ENCODE measurements at places on chromosomes 7 and 10. TPM values are rescaled to one million over a fixed set of nuclear protein-coding genes. Genes with fewer than 3 reads are reported as not detected.

LIPM gene
- total RNA-seq, result not detected

GRCh38 chr7:103574576-103574975, 128.6 kb upstream of the SLC26A5 start:
- no peaks in the 10 kb centered on the region for H3K4me1 ChIP-seq
- no peaks in the 10 kb centered on the region for H3K36me3 ChIP-seq

- no peaks in the 10 kb centered on the region for H3K27me3 ChIP-seq
- no peak overlapping the region for H3K27ac ChIP-seq
Measured at GRCh38 chr7:25669281-25669781, 441.0 kb upstream of the NPVF start.

C10orf53 gene
- not detected for total RNA-seq

VIPR2 gene
- not detected for total RNA-seq

MYL7 gene
- not detected for total RNA-seq

- H3K27ac ChIP-seq, result no peak overlapping the region
- no peaks in the 10 kb centered on the region for H3K36me3 ChIP-seq
- no peaks in the 10 kb centered on the region for H3K4me1 ChIP-seq
- H3K27me3 ChIP-seq, result no peaks in the 10 kb centered on the region
- no peak for DNase-seq
Measured at GRCh38 chr7:112529521-112529920, 48.7 kb downstream of the LSMEM1 start.

GRCh38 chr10:2208106-2208505, 470.8 kb upstream of the ADARB2 start:
- no peaks in the 10 kb centered on the region for H3K36me3 ChIP-seq
- no peak overlapping the region for H3K4me3 ChIP-seq
- H3K4me1 ChIP-seq, result no peaks in the 10 kb centered on the region
- no peak overlapping the region for H3K27ac ChIP-seq

DNA sequence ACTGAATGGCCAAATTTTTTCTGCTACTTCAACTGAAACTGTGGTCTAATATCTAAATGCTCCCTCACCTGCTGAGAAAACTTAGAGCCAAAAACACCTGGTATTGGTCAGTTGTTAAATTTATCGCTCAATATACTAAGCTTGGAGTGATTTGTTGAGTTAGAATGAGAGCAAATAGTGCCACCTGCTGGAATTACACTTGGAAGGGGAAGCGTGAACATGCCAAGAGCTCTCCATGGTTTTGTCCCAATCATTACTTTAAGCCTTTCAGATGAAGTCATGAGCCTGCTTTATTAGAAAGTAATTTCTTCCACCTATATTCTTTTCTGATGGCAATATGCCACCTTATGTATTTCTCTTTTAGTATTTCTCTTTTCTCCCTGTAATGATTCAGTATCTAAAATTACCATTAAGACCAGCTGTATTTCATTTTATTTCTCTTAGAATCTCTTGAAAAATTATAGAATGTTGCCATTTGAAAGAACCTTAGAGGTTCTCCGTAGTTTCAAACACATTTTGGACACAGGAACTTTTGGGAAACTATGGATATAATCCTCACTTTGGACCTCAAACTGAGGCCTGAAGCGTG, 447.8 kb upstream of the C7orf33 start:
- H3K27ac ChIP-seq, result no peak overlapping the region
- H3K4me1 ChIP-seq, result no peaks in the 10 kb centered on the region
- DNase-seq, result no peak
- H3K4me3 ChIP-seq, result no peak overlapping the region
- H3K27me3 ChIP-seq, result no peaks in the 10 kb centered on the region

CNPY1 gene
- total RNA-seq, result not detected

PHKG1 gene
- total RNA-seq, result 4.0 TPM

- DNase-seq, result no peak
- no peaks in the 10 kb centered on the region for H3K36me3 ChIP-seq
- H3K4me1 ChIP-seq, result no peaks in the 10 kb centered on the region
- no peak overlapping the region for H3K4me3 ChIP-seq
- no peak overlapping the region for H3K27ac ChIP-seq
Measured at GRCh38 chr10:63094405-63094804, 38.7 kb upstream of the NRBF2 start.

FEZF1 gene
- total RNA-seq, result not detected

GRCh38 chr7:145474009-145474686, 638.3 kb upstream of the TPK1 start:
- DNase-seq, result no peak
- no peak overlapping the region for H3K27ac ChIP-seq
- no peak overlapping the region for H3K4me3 ChIP-seq

CPA4 gene
- not detected for total RNA-seq

DNA sequence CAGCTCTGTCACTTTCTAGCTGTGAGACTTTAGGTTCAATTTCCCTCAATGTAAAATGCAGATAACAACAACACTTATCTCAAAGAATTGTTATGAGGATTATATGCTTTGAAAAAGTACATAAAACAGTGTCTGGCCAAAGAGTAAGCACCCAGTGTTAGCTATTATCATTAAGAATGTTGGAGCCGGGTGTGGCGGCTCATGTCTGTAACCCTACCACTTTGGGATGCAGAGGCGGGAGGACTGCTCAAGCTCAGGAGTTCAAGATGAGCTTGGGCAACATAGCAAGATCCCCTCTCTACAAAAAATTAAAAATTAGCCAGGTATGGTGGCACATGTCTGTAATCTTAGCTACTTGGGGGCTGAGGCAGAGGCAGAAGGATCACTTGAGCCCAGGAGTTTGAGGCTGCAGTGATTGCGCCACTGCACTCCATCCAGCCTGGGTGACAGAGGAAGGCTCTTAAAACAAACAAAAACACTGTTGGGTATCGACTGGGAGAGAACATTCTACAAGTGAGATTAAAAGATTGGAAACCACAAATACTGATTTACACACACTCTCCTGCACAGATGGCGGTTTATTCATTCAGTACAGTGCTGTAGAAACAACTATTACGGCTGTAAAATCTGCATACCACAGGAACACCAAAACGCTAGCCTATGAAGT, 107.3 kb downstream of the PROSER2 start:
- no peaks in the 10 kb centered on the region for H3K27me3 ChIP-seq
- H3K27ac ChIP-seq, result no peak overlapping the region
- H3K4me1 ChIP-seq, result no peaks in the 10 kb centered on the region
- H3K4me3 ChIP-seq, result no peak overlapping the region

DNA sequence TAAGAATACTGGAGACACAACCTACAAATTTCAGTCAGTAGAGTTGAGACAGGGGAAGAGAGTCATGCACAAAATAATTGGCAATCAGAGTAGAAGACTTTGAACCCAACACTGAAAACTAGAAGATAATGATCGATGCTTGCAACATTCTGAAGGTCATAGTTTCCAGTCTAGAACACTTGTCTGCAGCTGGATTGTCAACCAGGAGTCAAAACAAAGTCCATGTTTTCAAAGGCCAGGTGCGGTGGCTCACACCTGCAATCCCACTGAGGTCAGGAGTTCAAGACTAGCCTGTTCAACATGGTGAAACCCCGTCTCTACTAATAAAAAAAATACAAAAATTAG, 26.8 kb upstream of the SMURF1 start:
- H3K4me1 ChIP-seq, result no peaks in the 10 kb centered on the region
- no peak overlapping the region for H3K4me3 ChIP-seq
- no peak for DNase-seq
- H3K36me3 ChIP-seq, result no peaks in the 10 kb centered on the region
- H3K27ac ChIP-seq, result no peak overlapping the region

HYAL4 gene
- not detected for total RNA-seq

- no peaks in the 10 kb centered on the region for H3K27me3 ChIP-seq
- no peaks in the 10 kb centered on the region for H3K4me1 ChIP-seq
- H3K4me3 ChIP-seq, result no peak overlapping the region
Measured at GRCh38 chr10:116654816-116655215, 34.1 kb downstream of the PNLIPRP2 start.

NACAD gene
- total RNA-seq, result 0.49 TPM

DNA sequence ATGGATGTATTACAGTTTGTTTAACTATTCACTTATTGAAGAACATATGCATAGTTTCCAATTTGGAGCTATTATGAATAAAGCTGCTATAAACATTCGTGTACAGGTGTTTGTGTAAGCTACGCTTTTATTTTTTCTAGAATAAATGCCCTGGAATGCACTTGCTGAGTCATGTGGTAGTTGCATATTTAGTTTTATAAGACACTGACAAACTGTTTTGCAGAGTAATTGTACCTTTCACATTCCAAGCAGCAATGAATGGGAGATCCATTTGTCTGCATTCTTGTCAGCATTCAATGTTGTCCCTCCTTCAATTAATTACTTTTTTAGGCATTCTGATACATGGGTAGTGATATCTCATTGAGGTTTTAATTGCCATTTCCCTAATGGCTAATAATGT, 373.6 kb upstream of the GHITM start:
- DNase-seq, result no peak
- no peak overlapping the region for H3K27ac ChIP-seq
- H3K27me3 ChIP-seq, result no peaks in the 10 kb centered on the region
- no peaks in the 10 kb centered on the region for H3K36me3 ChIP-seq
- H3K4me3 ChIP-seq, result no peak overlapping the region

DNA sequence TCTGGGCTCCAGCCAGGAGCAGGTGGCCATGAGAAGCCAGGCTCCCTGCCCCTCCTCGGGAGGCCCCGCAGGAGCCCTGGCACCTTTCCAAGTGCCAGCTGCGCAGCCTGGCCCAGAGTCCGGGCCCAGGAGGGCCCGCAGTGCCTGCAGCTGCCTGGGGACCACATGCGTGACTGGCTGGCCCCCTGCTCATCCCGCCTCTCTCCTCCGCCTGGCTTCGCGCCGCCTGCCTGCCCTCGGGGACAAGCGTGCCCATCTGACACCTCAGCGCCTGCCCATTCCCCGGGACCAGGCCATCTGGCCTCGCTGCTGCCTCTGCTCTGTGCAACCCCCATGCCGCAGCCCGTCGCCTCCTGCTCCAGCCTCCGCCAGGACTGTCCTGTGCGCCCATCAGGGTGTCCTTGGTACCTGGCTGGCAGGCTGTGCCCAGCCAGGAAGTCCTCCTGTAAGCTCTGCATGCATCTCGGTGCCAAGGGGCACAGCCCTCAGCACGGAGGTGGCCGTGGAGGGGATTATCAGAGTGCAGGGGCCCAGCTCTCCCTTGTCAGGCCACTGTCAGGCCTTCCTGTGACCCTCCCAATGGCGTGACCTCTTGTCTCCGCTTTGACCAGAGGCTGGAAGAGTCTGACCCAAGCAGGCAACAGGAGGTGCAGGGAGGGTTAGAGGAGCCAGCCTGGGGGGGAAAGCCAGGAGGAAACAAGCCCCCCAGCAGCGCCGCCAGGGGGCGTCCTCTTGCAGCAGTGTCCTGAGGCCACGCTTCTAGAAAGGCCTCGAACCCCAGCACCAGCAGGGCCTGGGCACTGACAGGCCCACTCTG, 50.5 kb downstream of the TMEM209 start:
- no peaks in the 10 kb centered on the region for H3K36me3 ChIP-seq
- no peak for DNase-seq
- H3K27me3 ChIP-seq, result no peaks in the 10 kb centered on the region
- no peak overlapping the region for H3K4me3 ChIP-seq
- peaks cover 24% of the 10 kb centered on the region for H3K4me1 ChIP-seq

CH25H gene
- total RNA-seq, result not detected

- no peak overlapping the region for H3K4me3 ChIP-seq
- no peak overlapping the region for H3K27ac ChIP-seq
- no peaks in the 10 kb centered on the region for H3K36me3 ChIP-seq
- no peak for DNase-seq
- H3K27me3 ChIP-seq, result no peaks in the 10 kb centered on the region
Measured at GRCh38 chr7:132999845-133000244, 82.0 kb downstream of the CHCHD3 start.

- no peaks in the 10 kb centered on the region for H3K4me1 ChIP-seq
- DNase-seq, result no peak
- no peaks in the 10 kb centered on the region for H3K27me3 ChIP-seq
- no peaks in the 10 kb centered on the region for H3K36me3 ChIP-seq
- H3K4me3 ChIP-seq, result no peak overlapping the region
- H3K27ac ChIP-seq, result no peak overlapping the region
Measured at GRCh38 chr10:122290833-122291532, 19.9 kb downstream of the BTBD16 start.

DNA sequence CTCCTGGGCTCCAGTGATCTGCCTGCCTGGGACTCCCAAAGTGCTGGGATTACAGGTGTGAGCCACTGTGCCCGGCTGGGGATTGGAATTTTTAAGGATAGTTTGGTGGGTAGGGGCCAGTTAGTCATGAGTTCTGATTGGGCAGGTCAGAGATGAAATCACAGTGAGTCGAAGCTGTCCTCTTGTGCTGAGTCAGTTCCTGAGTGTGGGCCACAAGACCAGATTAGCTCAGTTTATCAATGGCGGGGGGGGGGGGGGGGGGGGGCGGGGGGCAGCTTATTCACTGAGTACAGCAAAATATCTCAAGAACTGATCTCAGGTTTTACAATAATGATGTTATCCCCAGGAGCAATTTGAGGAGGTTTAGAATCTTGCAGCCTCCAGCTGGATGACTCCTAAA, 11.6 kb upstream of the ERCC6 start:
- no peak for DNase-seq
- H3K27me3 ChIP-seq, result peaks cover 6% of the 10 kb centered on the region
- H3K27ac ChIP-seq, result no peak overlapping the region
- no peaks in the 10 kb centered on the region for H3K36me3 ChIP-seq

DNA sequence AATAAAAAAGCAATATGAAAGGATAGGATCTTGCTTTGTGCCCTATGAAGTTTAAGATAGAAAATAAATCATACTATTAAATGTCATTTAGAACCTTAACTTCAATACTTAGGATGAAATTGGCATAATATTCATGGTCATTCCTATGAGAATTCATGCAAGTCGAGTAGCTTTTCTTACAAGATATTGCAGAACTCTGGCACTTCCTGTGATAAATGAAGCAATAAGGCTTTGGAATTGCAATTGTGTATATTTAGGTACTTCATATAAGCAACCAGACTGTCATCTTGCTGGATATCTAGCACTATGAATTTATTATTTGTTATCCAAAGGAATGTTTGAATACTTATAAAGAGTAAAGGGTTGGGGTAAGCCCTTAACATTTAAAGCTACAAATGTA, 116.5 kb downstream of the ZNF438 start:
- no peak for DNase-seq
- no peaks in the 10 kb centered on the region for H3K36me3 ChIP-seq
- H3K27ac ChIP-seq, result no peak overlapping the region
- no peaks in the 10 kb centered on the region for H3K27me3 ChIP-seq
- no peaks in the 10 kb centered on the region for H3K4me1 ChIP-seq
- no peak overlapping the region for H3K4me3 ChIP-seq

DNA sequence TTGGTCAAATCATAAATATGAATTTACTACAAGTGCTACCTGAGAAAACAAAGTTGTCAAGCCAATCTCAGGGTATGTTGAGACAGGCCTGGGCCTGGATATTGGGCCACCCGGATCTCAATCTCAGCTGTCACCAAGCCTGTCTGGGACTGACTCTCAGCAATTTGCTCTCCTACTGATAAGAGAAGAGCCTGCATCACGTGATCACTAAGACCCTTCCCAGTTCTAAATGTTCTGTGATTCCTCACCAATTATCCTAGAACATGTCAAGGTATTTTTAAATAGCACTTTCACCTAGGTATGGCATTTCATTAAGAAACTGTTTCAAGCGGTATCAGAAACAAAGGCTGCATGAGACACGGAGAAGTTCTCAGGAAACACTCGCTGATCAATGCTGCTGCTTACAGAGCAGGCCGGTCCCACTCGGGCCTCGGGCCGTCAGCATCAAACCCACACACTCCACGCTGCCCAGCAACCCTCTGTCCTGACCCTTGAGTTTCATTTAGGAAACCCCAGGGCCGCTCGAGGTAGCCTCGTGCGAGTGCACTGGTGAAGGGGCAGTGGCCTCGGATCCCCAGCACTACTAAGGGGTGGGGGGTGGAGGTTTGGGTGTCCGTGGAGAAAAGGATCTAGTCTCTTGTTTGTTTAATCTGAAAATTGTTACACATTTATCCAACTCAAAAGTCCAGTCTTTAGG, 4.1 kb downstream of the KLF6 start:
- H3K4me1 ChIP-seq, result peaks cover 50% of the 10 kb centered on the region
- peak overlapping the region; percentile 97 for H3K27ac ChIP-seq
- DNase-seq, result no peak
- no peaks in the 10 kb centered on the region for H3K27me3 ChIP-seq
- H3K36me3 ChIP-seq, result peaks cover 60% of the 10 kb centered on the region

SUN3 gene
- not detected for total RNA-seq

All from B cell (primary cell).